Neural crest cell (in vitro differentiated cells): ENCODE measurements at places on chromosomes 7 and 10.

GRCh38 chr10:90865401-90865800 lies 6.4 kb upstream of the RPP30 start:
- DNase-seq: no peak

- no peak for DNase-seq
Observed at GRCh38 chr10:101244321-101245050, 15.2 kb upstream of the LBX1 start.

- DNase-seq: peak; percentile 62
Observed at GRCh38 chr10:18104223-18104872, 35.9 kb upstream of the CACNB2 start.

GRCh38 chr10:84424731-84425167 lies 96.4 kb downstream of the CCSER2 start:
- DNase-seq: no peak

DNA sequence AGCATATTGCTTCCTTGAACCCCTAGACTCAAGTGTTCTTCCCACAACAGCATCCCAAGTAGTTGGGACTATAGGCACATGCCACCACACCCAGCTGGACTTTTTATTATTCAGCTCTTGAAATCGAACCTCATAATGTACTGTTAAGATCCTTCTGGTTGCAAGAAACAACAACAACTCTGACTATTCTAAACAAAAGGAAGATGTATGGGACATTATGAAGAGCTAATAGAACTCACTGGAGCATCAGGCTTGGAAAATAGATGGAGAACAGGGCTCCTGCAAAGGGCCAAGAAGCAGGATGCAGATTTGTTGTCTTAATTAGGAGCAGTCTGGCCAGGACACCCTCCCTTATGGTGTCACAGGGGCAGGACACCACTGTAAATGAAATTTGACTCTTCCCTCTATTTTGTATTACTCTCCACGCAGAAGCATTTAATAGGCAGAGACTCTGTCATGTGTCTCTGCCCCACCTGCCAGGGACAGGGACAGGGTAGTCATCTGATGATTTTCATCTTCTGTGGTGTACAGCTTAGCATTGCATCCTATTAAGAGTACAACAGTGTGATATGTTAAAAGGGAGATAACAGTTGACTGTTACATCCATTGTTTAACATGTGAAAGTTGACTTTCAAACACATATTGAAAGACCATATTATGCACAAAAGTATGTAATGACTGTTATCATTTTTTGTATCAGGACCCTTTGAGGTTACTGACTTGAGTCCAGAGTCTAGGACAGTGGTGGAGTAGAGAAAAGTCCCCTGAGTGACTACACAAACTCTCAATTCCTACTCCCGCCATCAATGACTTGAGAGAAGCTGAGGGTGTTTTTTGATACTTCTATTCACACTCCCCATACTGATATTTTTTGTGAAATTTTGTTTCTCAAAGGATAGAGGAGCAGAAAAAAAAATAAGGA lies 157.3 kb downstream of the LRRC4 start:
- DNase-seq: no peak

- no peak for DNase-seq
Observed at GRCh38 chr7:37719077-37719476, 35.5 kb downstream of the GPR141 start.

GRCh38 chr7:71414490-71414889 lies 282.5 kb downstream of the GALNT17 start:
- no peak for DNase-seq

DNA sequence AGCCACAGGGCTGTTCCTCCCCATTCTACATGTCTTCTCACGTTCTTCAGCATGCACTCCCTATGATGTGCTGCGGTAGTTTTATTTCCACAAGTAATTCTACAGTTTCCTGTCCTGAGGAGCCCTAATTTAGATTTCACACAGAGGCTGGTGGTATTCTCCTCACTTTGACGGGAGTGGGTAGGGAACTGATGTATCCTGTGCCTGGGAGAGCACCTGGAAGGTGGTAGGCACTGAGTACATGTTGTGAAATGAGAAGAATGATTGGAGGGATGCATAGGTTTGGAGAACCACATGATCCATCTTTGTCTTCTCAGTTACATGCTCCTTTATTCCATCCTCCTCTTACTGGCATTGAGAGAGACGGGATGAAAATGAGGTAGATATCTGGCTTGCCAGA lies 118.2 kb upstream of the CCDC6 start:
- DNase-seq: no peak

GRCh38 chr10:69045441-69046300 lies 42.2 kb upstream of the SRGN start:
- DNase-seq: no peak

GRCh38 chr7:48299580-48300169 lies 128.4 kb downstream of the ABCA13 start:
- DNase-seq: peak; percentile 74

GRCh38 chr10:77866598-77866997 lies 60.0 kb downstream of the DLG5 start:
- DNase-seq: no peak

DNA sequence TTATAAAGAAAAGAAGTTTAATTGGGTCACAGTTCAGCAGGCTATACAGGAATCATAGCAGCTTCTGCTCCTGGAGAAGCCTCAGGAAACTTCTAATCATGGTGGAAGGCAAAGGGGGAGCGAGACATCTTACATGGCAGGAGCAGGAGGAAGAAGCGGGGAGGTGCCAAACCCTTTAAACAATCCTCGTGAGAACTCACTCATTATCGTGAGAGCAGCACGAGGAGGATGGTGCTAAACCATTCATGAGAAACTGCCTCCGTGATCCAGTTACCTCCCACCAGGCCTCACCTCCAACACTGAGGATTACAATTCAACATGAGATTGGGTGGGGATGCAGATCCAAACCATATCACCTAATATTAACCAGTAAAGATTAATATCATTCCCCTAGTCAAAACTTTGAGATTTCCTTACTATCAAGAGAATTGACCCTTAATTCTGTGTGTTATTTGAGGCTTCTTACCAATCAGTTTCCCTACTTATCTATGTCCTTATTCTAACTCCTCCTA lies 1.6 kb upstream of the SMO start:
- no peak for DNase-seq

DNA sequence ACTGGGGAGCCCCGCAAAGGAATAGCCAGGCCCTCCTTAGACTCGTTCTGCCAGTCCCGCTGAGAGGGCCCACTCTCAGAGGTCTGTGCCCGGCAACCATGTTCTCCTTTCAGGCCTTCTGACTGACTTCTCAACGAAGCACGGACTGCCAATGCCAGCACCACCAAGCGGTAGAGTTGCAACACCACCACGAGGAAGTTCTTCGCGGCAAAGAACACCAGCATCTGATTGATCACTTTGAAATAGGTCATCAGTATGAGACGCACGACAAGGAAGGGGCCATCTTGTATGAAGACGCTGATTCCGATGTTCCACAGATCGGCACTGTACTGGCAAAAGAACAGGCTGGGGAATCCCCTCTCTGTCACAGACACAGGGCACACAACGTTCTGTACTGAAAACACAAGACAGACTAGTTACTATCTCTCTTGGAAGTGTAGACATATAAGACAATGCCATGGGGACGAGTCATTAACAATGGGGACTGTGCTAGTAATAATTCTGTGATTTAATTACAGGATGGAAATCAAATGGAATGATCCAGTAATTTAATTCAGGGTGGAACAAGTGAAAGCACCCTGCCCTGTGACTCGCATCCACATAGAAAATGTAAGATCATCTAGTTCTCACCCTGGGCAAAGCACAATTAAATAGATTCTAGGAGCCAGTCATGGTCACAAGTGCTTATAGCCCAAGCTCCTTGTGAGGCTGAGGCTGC lies 42.7 kb downstream of the TMEM26 start:
- DNase-seq: no peak

- DNase-seq: peak; percentile 37
Observed at GRCh38 chr7:101386558-101387231, 24.0 kb downstream of the COL26A1 start.

- peak; percentile 18 for DNase-seq
Observed at GRCh38 chr7:95199779-95200558, 124.4 kb downstream of the PON1 start.

DNA sequence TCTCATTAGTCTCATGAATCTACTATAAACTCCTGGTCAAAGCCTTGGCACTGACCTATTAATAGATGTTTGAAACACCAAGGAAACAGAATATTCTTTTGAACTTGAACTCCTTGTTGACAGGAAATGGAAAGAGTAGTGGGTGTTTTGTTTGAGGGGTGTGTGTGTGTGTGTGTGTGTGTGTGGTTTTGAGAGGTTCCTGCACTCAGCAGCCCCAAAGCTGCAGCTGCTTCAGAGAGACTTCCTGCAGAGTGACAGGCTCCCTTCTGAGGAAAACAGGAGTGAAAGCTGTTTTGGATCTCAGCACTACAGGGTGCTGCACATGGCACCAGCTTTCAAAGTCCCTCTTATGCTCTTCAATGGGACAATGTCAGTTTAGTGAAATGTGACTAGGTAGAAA lies 546.5 kb upstream of the STEAP1 start:
- no peak for DNase-seq

GRCh38 chr7:38702002-38702535 lies 70.9 kb upstream of the AMPH start:
- no peak for DNase-seq

GRCh38 chr10:128078136-128078969 lies 47.9 kb downstream of the MKI67 start:
- peak; percentile 65 for DNase-seq

GRCh38 chr10:89904755-89905154 lies 203.4 kb downstream of the KIF20B start:
- no peak for DNase-seq

GRCh38 chr10:131980761-131981428 lies 828 bp downstream of the BNIP3 start:
- no peak for DNase-seq

DNA sequence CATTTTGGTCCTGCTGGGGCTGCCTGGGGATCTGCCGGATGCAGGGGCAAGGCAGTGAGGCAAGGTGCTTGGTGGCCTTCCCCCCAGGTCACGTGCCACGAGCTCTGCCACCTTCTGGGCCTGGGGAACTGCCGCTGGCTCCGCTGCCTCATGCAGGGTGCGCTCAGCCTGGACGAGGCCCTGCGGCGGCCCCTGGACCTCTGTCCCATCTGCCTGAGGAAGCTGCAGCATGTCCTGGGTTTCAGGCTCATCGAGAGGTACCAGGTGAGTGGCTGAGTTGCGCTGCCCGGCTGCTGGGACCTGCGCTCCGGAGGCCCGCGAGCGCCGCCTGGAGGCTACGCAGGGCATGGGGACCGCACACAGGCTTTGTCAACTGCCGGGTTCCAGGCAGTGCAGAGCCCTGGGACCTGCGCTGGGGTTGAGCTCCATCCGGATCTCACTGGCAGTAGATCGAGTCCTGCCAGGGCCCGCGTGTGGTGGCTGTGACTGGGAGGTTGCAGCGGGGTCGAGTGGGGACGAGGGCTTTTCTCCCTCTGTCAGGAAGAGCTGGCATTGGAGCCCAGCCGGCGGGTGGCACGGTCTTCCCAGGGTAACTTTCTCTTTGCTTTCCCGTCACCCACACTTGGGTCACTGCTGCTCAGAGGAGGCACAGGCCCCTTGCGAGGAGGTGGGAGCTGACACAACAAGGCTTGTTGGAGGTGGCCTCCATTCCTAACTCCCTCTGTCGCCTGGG lies 21.7 kb downstream of the AMZ1 start:
- DNase-seq: peak; percentile 65

GRCh38 chr7:140231771-140232491 lies 55.1 kb upstream of the KDM7A start:
- no peak for DNase-seq

DNA sequence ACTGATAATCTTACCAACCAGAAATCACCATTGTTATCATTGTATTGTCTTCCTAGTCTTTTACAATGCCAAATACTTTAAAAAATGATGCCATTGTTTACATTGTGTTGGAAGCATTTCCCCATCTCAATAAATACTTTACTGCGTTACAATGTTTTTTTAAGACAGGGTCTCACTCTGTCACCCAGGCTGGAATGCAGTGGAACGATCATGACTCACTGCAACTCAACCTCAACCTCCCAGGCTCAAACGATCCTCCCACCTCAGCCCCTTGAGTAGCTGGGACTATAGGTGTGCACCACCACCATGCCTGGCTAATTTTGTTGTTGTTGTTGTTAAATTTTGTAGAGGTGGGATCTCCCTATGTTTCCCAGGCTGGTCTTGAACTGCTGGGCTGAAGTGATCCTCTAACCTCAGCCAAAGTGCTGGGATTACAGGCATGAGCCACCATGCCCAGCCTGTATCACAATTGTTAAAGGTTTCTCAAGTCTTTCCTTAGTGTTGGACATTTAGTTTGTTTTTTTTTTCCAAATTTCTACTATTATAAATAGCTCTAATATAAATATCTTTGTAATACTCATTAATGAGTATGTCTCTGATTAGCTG lies 13.5 kb downstream of the LRMDA start:
- no peak for DNase-seq

DNA sequence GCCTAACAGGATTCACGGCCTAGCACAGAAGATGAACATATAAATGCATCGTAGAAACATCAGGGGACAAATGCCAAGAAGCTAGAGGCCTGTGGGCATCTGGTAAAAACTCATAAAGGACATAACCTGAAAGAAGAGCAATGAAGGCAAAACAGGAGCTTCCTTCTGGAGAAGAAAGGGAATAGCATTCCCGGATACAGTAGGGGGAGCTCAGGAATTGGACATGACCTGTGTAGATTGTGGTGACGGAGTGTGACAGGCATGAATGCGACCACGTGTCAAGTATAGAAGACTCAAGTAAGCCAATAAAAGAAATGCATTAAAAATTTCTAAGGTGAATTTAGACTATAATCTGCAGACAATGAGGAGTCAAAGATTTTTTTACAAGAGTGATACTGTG lies 270.1 kb downstream of the AGMO start:
- no peak for DNase-seq

- no peak for DNase-seq
Observed at GRCh38 chr10:1847361-1847760, 110.0 kb upstream of the ADARB2 start.

- DNase-seq: no peak
Observed at GRCh38 chr10:26503911-26504310, 65.8 kb downstream of the APBB1IP start.

DNA sequence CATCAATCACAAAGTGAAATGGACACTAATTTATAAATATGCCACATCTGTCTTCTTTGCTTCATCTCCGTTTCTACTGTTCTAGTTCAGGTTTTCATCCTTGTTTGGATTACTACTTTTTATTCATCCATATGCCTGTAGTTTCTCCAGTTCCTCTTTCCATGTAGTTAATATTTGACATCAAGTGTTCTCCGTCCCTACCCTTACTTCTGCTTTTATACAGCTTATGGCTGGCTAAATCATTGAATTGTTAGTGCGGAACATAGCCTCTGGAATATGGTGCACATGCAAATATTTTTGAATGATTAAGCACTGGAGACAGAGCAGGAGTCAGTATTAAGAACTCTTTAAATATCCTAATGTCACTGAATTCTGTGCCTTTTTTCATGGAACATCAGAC lies 230.0 kb upstream of the PPP1R3A start:
- DNase-seq: no peak

- no peak for DNase-seq
Observed at GRCh38 chr7:84975586-84976185, 211.2 kb downstream of the SEMA3D start.

DNA sequence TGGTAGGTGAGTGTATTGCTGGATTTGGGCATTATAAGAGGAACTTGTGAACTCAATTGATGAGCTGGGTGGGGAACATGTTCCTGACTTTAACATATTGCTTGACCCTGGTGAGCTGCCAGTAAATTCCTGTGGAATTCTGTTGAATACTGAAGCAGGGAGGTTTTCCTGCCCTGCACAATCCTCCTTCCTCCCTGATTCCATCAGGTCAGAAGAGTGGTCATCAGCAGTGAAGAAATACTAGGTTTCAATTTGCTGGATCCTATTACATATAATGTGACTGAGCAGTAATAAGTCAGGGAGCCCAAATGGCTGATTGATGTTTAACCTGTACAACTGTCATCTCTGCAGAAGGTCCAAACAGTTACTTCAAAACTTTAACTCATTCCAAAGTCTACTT lies 581.2 kb downstream of the SUGCT start:
- DNase-seq: no peak
